LHCN-M2 (cell line): ENCODE measurements at places on chromosomes 12 and 14. TPM values are rescaled to one million over a fixed set of nuclear protein-coding genes. Genes with fewer than 3 reads are reported as not detected.

The MSRB3 gene
- total RNA-seq, result 36.0 and 40.8 TPM in 2 replicates

- DNase-seq, result no peak
Measured at GRCh38 chr14:105485739-105486162, 935 bp upstream of the CRIP1 start.

The REP15 gene
- 1.6 and 3.4 TPM in 2 replicates for total RNA-seq

The PIK3C2G gene
- total RNA-seq, result not detected in 2 replicates

- DNase-seq, result peak; percentile 44
Measured at GRCh38 chr14:46581036-46581671, 70.4 kb downstream of the RPL10L start.

- peak; percentile 15 for DNase-seq
Measured at GRCh38 chr12:46164186-46164761, 104.6 kb downstream of the SLC38A1 start.

- DNase-seq, result no peak
Measured at GRCh38 chr12:124830306-124830705, 33.4 kb downstream of the SCARB1 start.

- DNase-seq, result no peak
Measured at GRCh38 chr12:85949253-85949652, 75.2 kb downstream of the NTS start.

- DNase-seq, result no peak
Measured at GRCh38 chr14:81826081-81826480, 292.4 kb upstream of the SEL1L start.

DNA sequence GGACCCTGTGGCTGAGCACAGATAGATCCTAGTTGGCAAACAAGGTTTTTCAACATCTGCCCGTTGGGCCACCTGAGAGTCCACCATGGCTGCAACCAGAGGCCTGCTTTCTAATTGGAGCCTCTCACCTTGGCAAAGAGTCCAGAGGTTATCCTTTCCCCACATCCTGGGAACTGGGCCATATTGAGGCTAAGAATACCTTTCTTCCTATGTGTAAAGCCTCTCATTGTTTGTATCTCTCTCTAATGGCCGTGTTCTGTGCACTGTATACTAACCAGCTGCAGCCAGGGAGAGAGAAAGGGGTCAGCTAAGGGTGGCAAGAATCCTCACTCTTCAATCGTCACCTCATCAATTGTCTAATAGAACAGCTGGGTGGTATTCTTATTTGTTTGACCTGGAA, 79.1 kb upstream of the ST8SIA1 start:
- no peak for DNase-seq

GRCh38 chr14:70722418-70722817, 80.7 kb downstream of the TTC9 start:
- no peak for DNase-seq

GRCh38 chr12:65602610-65603295, 221.5 kb upstream of the HMGA2 start:
- peak; percentile 96 for DNase-seq
